Parietal lobe (tissue), 2 donors: ENCODE measurements at places on chromosomes 4 and X. TPM values are rescaled to one million over a fixed set of nuclear protein-coding genes. Genes with fewer than 3 reads are reported as not detected.

The ARAP2 gene
- 101 TPM for total RNA-seq

The PLXNB3 gene
- total RNA-seq: 2.8 TPM

The MMRN1 gene
- total RNA-seq: 3.8 TPM

The RS1 gene
- not detected for total RNA-seq

The TLR6 gene
- 0.63 TPM for total RNA-seq

The ARHGEF38 gene
- total RNA-seq: under 0.01 TPM

The ADGRL3 gene
- total RNA-seq: 301 TPM

The DDX53 gene
- total RNA-seq: not detected
